ENCODE measurements at places on chromosomes 3 and 15.
A peak's percentile ranks its signal among the peaks of the same experiment; 100 is the strongest.

- DNase-seq, result no peak
Measured at GRCh38 chr3:61936344-61936937, 375.1 kb downstream of the PTPRG start.

DNA sequence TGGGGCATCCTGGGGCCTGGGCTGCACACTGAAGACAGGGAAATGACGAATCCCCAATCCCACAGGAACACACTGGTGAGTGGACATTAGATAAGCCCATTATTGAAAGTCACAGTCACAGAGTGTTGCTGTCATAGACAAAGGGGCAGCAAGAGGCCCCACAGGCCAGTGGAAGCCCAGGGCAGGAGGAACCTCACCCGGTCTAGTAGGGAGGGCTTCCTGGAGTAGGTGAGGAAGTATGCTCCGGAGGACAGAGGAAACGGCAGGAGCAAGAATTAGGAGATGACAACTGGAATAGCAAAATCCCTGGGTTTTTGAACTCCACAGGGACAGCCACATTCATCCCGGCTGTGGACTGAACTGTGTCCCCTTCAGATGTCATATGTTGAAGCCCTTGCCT is 101.2 kb downstream of the TPRA1 start:
- DNase-seq, result no peak

GRCh38 chr3:54696313-54696712 is 231.5 kb downstream of the LRTM1 start:
- no peak for DNase-seq

DNA sequence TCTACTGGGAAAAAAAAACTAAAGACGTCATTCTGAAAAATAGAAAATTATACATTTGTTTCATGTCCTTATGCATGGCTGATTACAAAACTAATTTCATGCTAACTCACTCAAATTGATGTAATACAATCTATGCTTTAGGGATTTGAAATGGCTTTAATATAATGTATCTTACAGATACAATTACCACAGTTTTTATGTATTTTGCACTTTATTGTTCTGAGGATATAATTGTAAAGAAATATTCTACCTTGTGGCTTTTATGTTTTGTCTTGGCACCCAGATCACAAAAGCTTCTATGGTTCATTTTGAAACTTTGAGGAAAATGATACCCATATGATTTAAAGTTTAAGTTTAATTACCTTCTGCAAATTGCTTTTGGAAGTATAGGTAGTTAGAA is 122.5 kb downstream of the PLCL2 start:
- no peak for DNase-seq

- DNase-seq, result peak; percentile 36
Measured at GRCh38 chr3:13420045-13420830, at the start of gene NUP210. TSS of gene NUP210 (minus strand) at chr3:13420322. CDS start at chr3:13420226, 96 bp downstream.
